ENCODE measurements at places on chromosomes 11 and 22. TPM values are rescaled to one million over a fixed set of nuclear protein-coding genes. Genes with fewer than 3 reads are reported as not detected.

- DNase-seq: no peak
These were observed 25.0 kb upstream of the LDHA start for GRCh38 chr11:18369398-18369797.

DNA sequence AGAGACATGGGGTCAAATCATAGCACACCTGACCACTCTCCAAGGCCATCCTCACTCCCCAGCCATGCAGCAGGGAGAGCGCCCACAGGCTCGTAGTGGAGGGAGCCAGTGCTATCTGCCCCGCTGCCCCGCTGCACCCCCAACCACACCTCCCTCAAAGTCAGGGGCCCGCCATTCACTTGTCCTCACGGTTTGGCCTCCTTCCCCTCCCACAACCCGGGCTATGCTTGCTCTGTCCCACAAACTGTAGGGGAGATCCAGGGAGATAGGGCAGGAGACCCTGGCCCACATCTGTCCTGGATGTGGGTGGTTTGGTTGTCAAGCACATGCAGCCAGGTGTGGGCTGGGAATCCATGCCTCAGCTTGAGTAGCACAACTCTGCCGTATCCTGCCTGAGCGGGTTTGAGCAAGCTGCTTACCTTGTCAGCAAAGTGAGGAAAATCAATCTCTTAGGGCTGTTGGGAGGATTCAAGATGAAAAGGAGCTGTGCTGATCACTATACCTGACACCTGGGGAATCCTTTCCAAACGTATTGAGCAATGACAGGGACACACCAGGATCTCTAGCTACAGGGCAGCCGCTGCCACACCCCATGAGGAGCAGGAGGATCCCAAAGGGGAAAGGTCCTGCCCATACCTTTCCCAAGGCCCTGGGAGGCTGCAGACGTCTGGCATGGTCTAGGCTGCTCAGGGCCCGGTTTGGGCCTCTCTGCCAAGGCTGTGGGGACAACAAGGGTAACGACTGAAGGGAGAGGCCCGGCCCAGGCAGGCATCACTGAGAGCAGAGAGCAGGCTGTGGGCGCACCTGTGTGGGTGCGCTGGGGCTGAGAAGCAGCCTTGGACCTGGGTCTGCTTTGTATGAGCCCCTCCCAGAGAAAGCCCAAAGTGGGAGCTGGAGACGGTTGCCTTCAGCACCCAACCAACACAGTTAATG is 23.3 kb downstream of the KCNJ5 start:
- DNase-seq: no peak

MMP12 gene
- polyA plus RNA-seq: 4.8 TPM

DNA sequence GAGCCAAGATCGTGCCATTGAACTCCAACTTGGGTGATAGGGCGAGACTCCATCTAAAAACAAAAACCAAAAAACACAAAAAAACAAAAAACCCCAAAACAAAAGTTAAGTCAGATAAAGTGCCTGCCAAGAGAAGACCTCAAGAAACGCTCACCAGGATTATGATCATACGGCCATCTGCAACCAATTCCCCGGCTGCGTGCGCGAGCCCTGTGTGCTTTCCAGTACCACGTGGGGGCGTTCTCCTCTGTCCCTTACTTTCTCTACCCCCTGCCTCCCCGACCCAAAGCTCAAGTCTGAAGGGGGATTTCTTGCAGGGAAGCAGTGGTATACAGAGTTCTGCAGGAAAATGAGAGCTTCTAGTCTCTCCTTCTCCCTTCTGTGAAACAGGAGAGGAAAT is 10.5 kb upstream of the RPS19BP1 start:
- no peak for DNase-seq

Data from renal cortex interstitium (tissue), 15 donors.